SJSA1 (cell line): ENCODE measurements at places on chromosomes 7 and 10.

DNA sequence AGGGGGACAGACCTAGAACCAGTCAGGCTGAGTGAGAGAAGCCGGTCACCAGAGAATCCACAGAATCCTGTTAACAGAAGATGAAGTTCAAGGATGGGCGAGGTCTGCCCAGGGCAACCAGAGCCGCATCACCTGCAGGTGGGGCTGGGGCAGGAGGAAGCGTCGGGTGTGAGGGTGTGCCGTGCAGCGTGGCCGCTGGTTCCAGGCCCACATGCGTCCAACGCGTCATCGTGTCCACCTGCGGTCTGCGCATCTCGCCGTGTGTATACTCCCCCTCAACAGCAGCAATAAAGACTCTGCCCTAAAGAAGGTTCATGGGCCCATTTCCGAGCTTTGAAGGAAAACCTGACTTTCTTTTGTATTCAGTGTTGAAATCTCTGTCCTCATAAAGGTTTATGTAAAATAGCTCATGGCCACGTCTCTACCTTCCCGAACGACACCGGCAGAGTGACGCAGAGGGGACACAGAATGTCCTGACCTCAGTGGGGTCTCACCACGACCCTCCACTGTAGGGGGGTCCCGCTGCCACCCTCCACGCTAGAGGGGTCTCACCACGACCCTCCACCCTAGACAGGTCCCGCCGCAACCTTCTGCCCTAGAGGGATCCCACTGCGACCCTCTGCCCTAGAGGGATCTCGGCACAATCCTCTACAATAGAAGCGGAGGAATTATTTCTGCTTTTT, 446.9 kb downstream of the PTPRN2 start:
- no peak for DNase-seq

GRCh38 chr7:80699045-80699638, 60.7 kb downstream of the CD36 start:
- no peak for DNase-seq

GRCh38 chr7:2022021-2022409, 210.7 kb downstream of the MAD1L1 start:
- no peak for DNase-seq

DNA sequence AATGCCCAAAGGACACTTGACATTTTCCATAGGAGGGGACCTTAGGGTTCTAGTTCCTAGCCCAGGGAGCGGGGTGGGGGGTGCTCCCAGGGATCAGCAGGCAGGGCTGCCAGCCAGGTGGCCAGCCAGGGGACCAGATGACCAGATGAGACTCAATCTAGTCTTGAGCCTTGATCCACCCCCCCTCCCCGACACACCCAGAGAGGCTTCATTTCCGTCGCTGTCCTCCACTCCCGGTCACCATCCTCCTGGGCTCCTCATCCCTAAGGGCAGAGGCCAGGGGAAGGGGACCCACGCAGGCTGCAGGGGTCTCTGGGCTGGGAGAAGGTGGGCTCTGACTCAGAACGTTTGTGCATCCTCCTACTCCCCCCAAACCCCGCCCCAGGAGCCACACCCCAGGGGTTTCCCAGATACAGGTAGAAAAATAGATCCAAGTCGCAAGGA, 1.0 kb downstream of the STX1A start:
- DNase-seq: no peak

GRCh38 chr10:33381451-33382215, 47.2 kb upstream of the NRP1 start:
- peak; percentile 39 for DNase-seq

- DNase-seq: peak; percentile 26
These were observed 28.9 kb downstream of the MAD1L1 start for GRCh38 chr7:2203766-2204300.

DNA sequence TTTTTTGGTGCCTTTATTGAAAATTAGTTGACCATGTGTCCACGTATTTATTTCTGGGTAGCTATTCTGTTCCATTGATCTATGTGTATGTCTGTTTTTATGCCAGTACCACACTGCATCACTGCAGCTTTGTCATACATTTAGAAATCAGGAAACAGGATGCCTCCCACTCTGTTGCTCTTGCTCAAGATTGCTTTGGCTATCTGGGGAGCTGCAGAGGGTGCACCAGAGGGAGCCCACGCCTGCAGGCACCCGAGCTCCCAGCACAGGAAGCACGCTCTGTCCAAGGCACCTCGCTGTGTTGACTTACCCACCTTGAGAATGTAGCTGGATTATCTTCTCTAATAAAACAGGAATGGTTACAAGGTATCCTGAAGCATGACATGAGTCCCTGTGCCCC, 301.7 kb downstream of the TCERG1L start:
- no peak for DNase-seq

- no peak for DNase-seq
These were observed 13.7 kb upstream of the C10orf71 start for GRCh38 chr10:49285232-49285631.

DNA sequence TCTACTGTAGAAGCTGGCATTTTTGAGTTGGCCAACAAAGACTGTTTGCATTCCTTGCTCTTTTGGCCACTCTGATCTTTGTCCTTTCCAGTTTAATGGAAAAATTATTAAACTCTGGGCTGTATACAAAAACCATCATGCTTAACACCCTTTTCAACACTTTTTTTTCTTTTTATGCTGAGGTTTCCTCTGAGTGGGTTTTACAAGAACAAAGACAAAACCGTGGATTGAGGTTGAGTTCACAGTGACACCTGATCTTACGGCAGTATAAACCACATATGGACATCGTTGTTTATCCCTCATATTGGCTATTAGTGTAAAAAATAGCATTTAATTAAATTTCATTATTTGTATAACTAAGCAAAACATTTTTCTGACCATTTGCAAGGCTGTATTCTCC, 21.8 kb downstream of the MGAM start:
- DNase-seq: no peak

- peak; percentile 90 for DNase-seq
These were observed 24.5 kb upstream of the EEPD1 start for GRCh38 chr7:36128448-36129047.

DNA sequence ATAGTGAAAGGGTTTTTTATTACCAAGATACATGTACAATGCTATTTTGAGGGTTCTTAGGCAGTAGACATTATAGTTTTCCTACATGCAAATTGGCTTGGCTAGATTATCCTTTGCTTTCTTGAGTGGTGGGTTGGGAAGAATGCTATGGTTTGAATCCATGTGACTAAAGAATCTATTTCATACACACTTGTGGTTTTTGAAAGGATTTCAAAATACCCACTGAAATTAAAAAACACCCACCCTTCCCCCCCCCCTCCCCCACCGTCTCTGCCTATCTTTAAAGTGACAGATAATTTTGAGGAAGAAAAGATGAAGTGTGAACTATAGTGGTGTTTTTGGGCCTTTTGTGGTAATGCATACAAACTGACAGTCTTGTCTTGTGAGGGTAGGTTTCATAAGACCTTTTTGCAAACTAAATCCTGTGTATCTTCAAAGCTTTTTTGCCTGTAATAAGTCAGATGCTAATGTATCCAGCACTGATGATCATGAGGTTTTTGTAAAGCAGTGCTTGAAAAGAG, 90.9 kb downstream of the TPST1 start:
- DNase-seq: no peak

DNA sequence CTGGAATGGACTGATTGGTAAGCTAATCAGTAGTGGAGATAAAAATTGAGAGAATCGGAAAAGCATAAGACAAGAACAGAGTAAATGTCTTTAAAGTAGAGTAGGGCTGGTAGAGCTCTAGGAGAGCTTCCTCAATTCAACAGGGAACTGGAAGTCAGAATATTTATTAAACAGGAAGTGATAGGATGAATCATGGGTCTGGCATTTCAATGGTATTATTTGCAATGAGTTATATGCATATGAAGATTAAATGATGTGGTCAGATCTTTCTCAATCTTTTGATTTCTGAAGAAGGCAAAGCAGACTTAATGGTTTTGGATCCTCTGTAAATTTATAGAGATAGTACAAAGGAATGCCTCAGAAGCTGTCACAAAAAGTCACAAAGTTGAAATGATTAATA, 349.0 kb downstream of the HPSE2 start:
- DNase-seq: no peak
